Suprapubic skin (tissue), 4 donors: ENCODE measurements at places on chromosomes 3 and 15.

DNA sequence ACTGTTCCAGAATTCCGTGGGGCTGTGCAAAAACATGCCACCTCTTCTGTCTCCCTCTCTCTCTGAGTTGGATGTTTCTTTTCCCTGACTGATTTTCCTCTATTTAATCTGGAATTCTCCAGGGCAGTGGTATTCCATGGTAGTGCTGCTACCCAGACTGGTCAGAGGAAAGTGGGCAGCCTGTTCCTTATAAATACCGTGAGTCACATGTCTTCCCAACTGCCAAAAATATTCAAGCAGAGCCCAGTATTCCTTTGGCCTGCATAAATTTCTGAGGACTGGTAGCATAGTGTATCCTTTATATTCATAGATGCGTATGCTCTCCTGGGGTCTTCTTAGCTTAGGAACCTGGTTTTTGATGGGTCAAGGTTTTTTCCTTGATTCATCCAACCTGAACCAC, 40.9 kb downstream of the CEMIP start:
- H3K36me3 ChIP-seq = no peaks in the 10 kb centered on the region
- no peak overlapping the region for H3K27ac ChIP-seq
- no peak for DNase-seq
- peaks cover 3% of the 10 kb centered on the region for H3K4me1 ChIP-seq
- H3K4me3 ChIP-seq = no peak overlapping the region

DNA sequence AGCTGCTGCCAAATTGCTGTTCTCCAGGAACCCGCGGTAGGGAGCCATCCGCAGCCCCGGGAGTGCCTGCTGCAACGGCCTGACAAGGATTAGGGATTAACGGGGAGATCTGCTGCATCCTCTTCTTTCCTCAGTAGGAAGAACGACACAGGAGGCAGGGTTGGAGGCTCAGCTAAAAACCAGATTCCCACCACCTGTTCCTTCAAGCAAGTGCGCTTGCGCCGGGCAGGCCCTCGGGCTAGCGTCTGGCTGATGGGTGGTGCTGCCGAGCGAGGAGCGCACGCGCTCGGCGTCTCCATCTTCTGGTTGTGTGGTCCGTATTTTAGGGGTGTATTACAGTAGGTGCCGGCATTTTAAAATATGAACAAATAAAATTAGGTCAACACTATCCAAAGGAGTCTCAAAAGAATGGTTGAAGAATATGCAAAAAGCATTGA, 25.4 kb upstream of the SLC25A26 start:
- peaks cover 7% of the 10 kb centered on the region for H3K4me1 ChIP-seq
- peaks cover 11% of the 10 kb centered on the region for H3K27me3 ChIP-seq
- H3K4me3 ChIP-seq = peak overlapping the region; percentile 26

GRCh38 chr3:116103868-116104530, 341.3 kb downstream of the LSAMP start:
- no peak overlapping the region for H3K27ac ChIP-seq
- H3K27me3 ChIP-seq = no peaks in the 10 kb centered on the region
- H3K36me3 ChIP-seq = no peaks in the 10 kb centered on the region
- H3K4me3 ChIP-seq = no peak overlapping the region

DNA sequence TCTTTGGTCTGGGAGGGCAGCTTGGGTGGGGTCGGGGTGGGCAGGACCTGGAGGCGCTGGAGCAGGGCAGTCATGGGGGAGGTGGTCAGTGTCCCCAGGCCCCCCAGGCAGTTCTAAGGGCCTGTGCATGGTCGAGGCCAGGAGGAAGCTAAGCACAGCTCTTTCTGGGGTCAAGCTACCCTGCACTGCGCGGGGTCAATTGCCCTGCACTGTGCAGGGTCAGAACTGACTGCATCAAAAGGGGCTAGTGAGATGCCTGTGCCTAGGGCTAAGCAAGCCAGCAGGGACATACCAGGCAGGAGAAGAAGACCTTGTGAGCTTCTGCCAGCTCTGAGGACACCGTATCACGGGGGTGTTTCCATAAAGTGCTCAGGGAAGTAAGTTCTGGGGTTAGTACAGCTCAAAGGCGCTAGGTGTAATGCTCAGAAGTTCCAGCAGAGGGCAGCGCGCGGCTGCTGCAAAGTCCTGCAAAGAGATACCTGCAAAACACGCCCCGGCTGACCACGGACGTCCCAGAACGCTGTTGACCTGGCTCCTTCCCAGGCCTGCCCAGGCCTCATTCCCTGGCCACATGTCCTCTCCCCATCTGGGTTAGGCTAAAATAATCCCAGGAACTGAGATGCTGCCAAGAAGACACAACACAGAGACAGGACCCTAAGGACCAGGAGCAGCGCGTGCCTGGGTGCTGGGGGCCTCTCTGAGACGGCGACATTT, 18.8 kb upstream of the IQSEC1 start:
- no peaks in the 10 kb centered on the region for H3K27me3 ChIP-seq
- DNase-seq = peak; percentile 86
- no peak overlapping the region for H3K4me3 ChIP-seq
- H3K4me1 ChIP-seq = peaks cover 13% of the 10 kb centered on the region
- no peak overlapping the region for H3K27ac ChIP-seq
